Head of caudate nucleus (tissue), 42 donors: ENCODE measurements at places on chromosomes 2 and 18.

- no peak for DNase-seq
These were observed 475.6 kb upstream of the CWC22 start for GRCh38 chr2:180482696-180483095.

GRCh38 chr2:9467687-9468086 is 6.7 kb upstream of the IAH1 start:
- DNase-seq = no peak

DNA sequence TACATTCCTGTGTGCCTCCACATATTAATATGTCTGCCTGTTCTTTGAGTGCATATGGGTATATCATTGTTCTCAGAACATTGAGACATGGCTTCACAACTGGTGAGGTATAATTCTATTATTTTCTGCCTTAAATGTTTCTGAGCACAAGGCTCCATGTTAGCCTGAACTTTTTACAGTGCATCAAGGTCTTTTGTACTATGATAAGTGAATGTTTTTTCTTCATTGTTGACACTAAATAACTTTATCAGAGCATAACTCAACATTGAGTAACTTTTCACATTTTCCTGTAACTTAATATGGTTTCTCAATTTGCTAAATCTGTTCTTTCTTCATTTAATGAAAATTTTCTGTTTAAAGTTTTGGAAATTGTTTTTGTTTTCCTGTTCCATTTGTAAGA is 262.9 kb downstream of the HNMT start:
- no peak for DNase-seq

DNA sequence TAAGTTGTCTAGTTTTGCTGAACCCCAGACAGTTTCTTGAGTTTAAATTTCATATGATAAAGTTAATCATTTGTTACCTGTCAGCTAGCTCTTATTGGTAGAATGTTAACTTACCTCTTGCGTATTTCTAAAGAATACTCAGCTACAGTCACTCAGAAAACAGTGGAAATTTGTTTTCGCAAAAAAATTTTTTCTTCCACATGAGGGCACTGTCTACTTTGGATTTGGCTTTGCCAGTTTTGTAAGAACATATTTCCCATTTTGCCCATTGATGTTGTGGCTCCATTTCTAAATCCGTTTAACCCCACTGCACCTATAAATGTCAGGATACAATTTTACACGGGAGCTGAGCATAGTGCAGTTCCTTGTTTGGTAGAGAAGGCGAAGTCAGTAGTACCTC is 19.1 kb upstream of the GCFC2 start:
- no peak for DNase-seq

GRCh38 chr2:1371082-1371481 is 42.2 kb upstream of the TPO start:
- no peak for DNase-seq

GRCh38 chr2:85309699-85310321 is 18.0 kb downstream of the TGOLN2 start:
- no peak for DNase-seq

DNA sequence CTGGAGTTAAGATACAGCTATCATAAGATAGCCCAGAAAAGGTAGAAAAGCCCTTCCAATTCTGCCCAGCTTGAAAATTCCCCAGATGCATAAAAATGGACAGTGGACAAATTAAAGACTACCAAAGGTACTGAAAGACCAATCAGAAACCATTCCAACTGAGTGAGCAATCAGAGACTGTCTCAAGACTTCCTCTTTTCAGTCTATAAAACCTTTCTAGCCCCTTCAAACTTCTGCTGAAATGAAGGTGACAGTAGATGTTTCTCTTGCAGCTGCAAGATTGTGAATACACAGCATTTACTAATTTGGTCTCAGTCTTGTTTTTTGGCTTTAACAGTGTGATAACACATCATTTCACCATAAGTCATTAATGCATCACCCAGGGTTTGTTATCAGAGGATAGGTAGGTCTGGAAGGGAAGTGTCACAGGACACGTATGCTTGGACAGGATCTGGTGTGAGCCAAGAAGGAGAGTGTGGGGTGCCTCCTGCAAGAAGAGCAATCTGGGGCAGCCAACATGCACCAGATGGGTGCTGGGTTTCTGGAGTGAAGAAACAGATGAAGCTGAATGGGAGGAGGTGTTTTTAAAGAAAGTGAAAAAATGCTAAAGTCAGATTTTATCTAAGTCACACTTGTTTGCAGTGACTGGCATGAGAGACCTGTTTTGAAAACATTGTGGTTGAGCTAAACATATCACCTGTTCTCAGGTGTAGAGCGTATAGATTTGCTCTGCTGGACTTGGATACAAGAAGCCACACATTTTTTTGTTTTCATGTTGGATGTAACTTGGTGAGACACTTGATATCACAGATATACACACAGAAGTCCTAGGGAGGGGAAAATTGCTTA is 75.3 kb upstream of the DDX18 start:
- DNase-seq = no peak

- DNase-seq = no peak
These were observed 152.3 kb downstream of the CCDC178 start for GRCh38 chr18:33288082-33288716.

GRCh38 chr2:231185050-231185725 is 13.2 kb upstream of the ARMC9 start:
- DNase-seq = no peak

GRCh38 chr2:232485757-232486557 is 1.7 kb downstream of the ECEL1 start:
- DNase-seq = no peak

DNA sequence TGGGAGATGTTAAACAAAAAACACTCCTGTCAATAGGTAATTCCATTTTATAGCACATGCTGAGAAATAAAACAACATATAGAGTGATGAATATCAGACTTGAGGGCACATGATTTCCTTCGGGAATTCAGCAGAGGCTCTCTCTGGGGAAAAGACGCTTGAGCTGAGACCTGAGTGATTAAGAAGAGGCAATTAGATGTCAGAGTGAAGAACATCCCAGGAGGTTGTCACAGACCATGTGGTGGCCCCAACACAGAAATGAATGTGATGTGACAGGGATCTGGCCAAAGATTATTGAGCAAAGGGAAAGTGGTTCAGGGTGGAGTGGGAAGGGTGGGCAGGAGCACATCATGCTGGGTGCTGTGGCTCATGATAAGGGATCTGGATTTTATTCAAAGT is 254.7 kb downstream of the RAD51AP2 start:
- no peak for DNase-seq

DNA sequence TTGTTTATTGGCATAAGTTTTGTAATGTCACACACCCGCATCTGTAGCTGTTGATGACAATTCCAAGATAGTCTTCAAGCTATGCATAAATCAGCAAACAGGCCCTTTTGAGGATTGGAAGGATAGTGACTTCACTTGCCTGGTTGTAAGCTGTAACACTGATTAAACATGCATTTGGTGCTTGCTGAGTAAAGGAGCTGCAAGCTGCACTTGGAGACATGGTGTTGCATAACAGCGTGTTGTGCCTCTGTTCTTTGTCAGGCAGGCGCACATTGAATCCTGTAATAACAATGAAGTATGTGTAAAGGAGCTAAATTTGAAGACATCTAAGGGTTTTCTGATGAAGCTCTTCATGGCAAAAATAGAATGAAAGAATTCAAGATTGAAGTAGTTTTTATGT is 68.7 kb upstream of the TTC27 start:
- DNase-seq = peak; percentile 71

DNA sequence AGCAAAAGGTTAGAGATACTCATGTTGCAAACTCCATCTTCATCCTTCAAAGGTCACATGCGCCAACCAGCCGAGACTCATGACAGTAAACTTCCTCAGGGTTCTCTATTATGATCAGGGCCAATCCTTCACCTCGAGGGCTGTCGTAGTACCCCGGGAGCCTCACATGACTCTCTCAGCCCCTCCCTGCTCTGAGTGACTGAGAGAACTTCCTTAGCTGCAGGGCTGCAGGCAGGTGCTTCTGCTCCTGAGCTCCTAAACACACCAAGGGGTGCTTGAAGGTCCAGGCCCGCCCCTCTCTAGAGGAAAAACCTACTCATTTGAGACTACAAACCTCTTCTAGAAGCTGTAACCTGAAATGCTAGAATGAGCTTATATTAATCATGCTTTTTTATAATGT is 48.2 kb downstream of the LONRF2 start:
- peak; percentile 48 for DNase-seq

DNA sequence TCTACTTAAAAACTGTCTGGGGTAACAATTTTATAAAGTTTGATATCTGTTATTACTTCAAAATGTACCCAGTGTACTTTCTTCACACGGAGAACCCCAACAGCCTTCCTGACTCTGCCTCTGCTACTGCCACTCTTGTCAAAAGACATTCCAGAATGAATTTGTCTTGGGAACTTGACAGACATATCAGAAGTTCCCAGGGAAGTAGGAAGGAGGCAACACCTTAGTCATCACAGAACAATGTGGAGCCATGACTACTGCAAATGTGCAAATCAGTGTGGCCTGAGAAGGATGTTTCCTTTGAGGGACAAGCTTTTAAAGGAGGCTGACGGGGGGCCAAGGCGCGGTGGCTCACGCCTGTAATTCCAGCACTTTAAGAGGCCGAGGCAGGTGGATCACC is 133.8 kb upstream of the RNF152 start:
- peak; percentile 13 for DNase-seq

DNA sequence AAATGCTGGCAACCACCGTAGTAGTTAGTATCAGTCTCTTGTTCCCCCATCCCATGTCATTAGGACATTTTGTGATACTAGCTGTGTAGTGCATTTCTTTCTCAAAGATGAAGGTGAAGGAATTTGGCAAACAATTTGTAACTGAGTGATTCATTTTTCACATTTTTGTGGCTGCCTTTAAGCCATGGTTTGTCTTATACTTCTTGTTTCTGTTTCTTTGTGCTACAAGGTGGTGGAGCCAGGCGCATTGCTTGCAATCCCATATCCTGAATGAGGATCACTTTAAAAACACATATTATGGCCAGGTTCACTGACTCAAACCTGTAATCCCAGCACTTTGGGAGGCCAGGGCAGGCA is 40.6 kb downstream of the GPD2 start:
- no peak for DNase-seq

DNA sequence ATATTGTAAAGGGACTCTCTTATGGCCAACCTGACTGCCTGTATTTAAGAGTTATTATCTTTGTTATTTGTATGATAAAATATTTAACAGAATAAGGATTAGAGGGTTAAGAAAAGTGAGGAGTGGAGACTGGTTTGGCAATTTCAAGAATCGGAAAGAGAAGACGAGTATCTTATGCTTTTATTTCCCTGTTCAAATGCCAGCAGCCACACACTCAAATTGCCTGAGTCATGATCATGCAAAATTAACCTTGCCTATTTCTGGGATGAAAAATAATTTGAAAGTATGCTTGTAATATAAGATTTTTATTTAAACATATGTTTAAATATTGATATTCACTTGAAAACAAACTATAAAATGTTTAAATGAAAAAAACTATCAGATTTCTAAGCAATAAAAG is 188.6 kb downstream of the CD226 start:
- no peak for DNase-seq

GRCh38 chr2:129299756-129300155 is 679.7 kb upstream of the RAB6C start:
- no peak for DNase-seq

GRCh38 chr2:205280596-205281236 is 401.6 kb upstream of the NRP2 start:
- no peak for DNase-seq

DNA sequence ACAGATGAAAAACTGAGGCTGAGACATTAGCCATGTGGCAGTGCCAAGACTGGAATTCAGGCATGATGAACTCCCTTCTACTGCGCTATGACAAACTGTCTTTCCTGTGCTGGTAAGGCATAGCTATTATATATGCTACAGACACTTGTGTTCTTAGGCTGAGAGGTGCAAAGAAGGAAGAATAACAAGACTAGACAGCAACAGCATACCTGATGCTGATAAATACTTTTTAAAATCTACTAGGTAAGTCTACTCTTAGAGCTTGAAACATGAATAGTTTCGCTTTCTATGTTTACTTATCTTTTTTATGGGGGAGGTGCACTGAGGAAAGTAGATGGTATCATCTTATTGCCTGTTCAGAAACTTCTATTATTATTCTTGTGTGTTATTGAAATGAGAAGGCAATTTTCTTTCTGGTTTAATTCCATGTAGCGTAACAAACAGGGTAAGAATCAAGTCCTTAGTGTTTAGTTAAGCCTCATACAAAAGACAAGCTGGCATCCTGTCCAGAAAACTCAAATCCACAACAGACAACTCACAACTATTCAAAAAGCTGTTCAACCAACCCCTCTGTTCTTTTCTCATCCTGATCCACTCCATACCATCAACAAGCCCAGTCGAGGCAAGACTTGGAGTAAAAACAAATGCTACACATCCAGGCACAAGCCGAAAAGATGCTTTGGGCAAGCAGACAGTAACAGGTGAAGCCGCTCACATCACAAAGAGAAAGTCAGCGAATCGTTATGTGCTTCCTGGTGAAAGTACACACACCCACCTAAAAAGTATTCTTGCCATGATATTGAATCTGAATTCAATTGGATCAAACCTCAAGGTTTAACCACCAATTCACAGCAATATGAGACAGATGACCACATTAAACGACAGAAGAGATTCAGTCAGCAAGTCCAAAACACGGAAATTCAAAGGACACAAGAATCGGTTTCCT is 1.5 kb downstream of the TTC32 start:
- no peak for DNase-seq

DNA sequence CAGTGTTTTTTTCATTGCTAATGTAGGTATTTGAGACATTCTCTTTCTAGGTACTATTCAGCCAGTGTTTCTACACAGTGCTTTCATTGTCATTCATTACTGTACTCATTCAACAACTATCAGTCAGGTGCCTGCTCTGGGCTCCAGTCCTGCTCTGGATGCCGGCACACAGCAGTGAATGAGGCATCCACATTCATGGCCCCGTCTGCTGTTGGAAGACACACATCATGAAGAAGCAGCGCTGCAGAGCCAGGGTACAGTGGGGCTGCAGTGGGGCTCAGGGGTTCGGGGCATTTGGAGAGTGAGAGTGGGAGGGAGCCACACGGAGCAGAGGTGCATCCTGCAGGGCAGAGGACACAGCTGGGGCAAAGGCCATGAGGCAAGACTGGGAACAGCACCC is 737.2 kb upstream of the RAB6C start:
- DNase-seq = no peak

DNA sequence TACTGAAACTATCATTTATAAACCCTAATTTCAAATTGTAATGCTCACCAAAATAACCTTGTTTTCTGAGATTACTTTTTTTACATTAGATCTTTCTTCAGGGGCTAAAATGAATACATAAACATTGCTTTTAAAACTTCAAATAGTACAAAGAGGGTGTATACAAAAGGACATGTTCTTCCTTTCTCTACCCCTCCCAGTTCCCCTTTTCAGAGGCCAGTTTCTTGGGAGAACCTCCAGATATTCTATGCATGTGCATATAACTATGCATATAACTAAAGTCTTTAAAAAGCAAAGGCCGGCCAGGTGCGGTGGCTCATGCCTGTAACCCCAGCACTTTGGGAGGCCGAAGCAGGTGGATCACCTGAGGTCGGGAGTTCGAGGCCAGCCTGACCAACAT is 10.6 kb upstream of the FAM117B start:
- DNase-seq = no peak

GRCh38 chr2:181268174-181268867 is 188.9 kb upstream of the ITGA4 start:
- no peak for DNase-seq

- DNase-seq = no peak
These were observed 144.3 kb downstream of the MYO3B start for GRCh38 chr2:170322140-170322766.

- no peak for DNase-seq
These were observed 3.7 kb downstream of the MTX2 start for GRCh38 chr2:176272870-176273459.

GRCh38 chr18:59132810-59133465 is 6.7 kb upstream of the SEC11C start:
- DNase-seq = no peak
